ENCODE measurements at places on chromosomes 11 and 22.

DNA sequence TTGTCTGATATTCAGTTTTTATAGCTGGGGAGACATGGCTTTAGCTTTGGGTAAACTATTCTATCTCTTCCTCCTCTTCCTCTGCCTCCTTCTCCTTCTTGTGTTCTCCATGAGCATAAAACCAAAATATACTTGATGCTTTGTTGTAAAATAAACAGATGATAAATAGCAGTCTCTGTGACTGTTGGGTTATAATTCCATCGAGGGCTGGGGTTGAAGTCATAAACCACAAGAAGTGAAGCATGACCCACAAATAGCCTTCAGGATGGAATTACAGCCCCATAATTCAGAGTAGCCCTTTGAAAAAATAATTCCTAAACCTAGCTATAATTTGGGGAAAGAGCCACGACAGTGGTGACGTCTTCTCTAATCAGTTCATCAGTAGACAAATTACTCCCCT lies 177.7 kb downstream of the SNX19 start:
- ATAC-seq, result no peak

- ATAC-seq, result no peak
Observed at GRCh38 chr22:24200619-24201212, 19.4 kb downstream of the SUSD2 start.

DNA sequence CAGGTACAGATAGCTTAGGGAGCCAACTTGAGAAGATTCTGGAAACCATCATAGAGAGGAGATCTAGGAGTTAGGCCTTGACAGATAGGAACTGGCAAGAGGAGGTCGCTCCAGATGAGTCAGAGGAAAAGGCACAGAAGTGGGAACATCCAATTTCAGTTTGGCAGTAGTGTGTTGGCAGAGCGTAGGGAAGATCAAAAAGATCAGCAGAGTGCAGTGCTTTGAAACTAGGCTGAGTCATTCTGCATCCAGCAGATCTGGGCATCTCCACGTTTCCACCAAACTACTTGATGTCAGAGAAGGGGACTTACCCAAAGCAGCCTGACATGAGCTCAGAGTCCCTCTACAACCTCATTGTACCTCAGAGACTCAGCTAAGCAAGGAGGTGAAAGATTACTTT lies 58.5 kb downstream of the GAB4 start:
- ATAC-seq, result peak; percentile 56

DNA sequence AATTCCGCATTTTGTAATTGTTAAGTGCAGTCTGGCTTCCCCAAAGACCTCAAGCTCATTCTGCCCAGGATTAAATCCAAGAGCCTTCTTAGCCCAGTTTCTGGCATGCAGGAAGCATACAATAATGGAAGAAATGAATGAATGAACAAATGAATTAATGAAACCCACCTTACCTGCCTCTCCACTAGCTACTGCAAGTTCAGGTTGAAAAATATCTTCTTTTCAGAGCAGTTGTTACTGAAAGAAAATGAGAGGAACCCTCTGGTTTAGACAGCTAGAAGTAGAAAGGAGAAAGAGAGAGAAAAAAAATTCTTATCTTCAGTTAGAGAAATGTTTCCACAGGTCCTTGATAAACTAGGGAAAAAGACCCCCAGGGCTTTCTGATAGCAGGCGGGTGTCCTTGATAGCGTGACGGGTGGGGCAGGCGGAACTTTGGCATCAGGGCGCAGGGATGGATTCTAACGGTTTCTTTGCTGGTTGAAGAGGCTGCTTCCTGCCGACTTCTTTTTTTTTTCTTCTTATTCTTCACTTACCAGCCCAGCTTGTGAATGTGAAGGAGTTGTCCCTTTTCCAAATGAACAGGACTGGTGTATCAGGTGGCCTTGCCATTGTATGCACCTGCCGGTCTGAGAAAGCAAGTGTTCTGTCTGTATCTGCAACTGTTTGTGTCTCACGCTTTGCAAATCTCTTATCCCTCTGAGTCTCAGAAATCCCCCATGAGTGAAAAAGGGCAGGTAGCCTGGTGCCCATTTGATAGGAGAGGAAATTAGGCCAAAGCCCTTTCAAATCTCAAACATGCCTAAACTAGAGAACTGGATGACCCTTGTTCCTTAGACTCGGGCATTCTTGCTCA lies 10.0 kb downstream of the LMO2 start:
- ATAC-seq, result no peak

- ATAC-seq, result peak; percentile 97
Observed at GRCh38 chr22:38923463-38924346, 33.7 kb upstream of the APOBEC3A start.

GRCh38 chr11:98453378-98453777 lies 567.4 kb upstream of the CNTN5 start:
- no peak for ATAC-seq

GRCh38 chr11:3671334-3672254 lies at the start of gene CHRNA10:
Gene CHRNA10, minus strand, starts transcription at chr11:3671384. Its CDS starts 72 bp downstream, at chr11:3671312.
- peak; percentile 18 for ATAC-seq

DNA sequence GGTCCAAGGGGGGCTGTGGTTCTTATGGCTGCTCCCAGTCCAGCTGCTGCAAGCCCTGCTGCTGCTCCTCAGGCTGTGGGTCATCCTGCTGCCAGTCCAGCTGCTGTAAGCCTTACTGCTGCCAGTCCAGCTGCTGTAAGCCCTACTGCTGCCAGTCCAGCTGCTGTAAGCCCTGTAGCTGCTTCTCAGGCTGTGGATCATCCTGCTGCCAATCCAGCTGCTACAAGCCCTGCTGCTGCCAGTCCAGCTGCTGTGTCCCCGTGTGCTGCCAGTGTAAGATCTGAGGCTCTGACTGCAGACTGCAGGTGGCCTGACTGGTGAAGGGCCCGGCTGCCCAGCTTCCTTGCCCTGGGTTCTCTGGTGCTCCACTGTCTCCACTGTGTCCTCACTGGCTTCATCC lies 696 bp downstream of the KRTAP5-5 start:
- no peak for ATAC-seq

DNA sequence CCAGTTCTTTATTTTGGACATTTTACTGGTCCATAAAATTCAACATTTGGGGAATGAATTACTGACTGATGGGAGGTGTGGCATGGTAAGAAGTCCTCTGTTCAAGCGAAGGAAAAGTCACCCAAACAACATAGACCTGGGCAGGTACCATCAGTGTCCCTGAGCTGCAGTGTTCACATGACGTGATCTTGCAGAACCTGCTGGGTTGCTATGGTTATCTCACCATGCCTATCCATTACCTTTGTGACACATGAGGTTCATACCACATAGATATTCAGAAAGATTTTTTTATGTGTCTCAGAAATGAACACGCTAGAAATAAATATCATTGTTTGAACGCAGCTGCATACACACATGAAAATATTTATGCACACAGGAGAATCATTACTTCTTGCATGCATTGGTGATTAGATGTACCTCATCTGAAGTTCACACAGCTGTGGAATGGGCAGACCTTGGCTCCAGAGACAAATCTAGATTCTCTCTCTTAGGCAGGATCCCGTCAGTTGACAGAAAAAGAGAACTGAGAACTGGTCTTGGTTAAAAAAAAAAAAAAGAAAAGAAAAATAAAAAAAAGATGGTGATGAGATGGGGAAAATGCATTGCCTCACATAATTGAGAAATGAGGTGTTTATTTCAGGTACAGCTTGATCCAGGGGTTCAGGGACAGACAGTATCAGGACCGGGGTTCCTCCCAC lies 21.4 kb upstream of the RCN1 start:
- no peak for ATAC-seq

GRCh38 chr22:41863472-41863871 lies 30.6 kb downstream of the SREBF2 start:
- ATAC-seq, result no peak

DNA sequence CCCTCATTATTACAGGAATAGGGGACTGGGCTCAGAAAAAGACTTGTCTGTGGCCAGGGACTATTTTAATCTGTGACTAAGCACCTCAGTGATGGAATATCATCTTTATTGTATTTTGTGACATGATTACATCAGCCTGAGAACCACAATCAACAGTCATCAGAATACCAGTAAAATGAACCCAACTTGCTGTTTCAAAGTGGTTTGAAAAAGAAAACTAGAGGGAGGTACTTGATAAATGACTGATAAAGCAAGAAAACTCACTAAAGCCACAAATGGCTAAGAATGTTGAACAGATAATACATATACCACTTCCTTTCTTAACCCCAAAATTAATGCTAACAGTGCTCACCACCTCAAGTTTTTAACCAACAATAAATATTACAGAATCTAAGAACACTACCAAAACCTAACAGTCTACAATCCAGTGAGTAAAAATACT lies 155.7 kb downstream of the ATG16L2 start:
- peak; percentile 86 for ATAC-seq

DNA sequence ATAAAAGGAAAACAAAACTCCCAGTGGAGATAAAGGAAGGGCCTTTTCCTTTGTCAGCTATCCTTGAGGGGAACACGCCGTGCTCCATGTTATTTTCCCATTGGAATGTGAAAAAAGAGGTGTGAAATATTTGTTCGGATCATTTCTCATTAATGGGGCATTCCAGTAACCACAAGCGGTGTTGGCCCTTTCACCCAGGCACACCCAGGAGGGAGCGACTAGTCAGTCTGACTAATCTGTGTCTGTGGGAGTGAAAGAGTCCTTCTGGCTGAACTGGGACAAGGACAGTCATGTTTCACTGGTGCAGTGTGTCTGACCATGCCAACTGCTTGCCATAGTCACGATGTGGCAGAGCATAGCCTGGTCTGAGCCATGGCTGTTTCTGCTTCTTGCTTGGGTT lies 13.0 kb upstream of the MYEOV start:
- ATAC-seq, result peak; percentile 75

DNA sequence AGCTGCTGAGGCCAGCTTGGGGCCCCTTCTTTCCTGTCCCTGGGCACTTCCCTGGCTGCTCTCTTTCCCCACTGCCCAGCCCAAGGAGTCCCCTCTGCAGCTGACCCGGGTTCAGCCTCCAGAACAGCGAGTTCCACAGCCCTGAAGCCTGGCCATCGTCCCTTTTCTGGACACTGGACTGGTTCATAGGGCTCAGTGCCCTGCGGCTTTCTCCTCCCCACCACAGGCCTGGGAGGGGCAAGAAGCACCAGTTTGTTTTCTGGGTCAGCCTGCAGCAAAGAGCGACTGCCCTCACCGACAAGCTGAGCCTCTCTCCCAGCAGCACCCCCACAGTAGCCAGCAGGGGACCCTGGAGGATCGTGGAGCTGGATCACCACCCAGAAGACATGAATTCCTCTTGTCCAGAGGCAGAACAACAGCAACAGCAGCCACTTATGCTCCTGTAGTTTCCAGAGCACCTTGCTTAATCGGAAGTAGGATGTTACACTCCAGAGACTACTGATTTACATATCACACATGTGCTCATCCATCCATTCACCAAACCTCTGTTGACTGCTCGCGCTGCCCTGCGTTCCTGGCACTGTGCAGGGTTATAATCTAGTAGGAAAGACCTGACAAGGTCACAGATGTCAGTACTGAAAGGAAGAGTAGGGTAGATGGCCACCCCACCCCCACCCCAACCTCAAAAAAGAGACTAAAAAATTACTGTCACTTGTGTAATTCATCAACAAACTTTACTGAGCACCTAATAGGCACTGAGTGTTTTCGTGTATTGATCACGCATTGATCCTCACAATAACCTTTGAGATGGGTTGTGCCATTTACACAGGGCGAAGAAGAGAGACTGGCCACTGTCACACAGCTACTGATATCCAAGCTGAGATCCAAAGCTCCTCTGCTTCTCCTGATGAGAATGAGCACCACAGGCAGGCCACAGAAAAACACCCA lies 13.0 kb upstream of the CXCR5 start:
- ATAC-seq, result peak; percentile 79

GRCh38 chr22:40416636-40417035 lies 46.2 kb downstream of the SGSM3 start:
- ATAC-seq, result no peak

DNA sequence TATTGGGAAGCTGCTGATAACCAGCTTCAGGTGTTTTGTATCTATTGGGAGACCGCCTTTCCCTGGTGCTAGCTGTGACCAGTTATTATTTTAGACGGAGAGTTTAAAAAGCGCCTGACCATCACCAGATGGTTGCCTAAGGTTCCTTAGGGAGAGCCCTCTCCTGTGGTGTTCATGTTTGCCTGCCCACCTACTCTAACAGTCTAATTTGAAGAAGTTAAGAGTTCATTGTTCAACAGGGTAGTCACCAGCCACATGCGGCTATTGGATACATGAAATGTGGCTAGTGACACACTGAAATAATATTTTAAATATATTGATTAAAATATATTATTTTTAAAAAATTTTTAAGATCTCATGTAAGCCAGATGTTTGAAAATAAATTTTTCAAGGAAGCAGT lies 71.3 kb upstream of the SLN start:
- ATAC-seq, result no peak

GRCh38 chr11:130894322-130895025 lies 21.8 kb downstream of the SNX19 start:
- ATAC-seq, result peak; percentile 61

- ATAC-seq, result no peak
Observed at GRCh38 chr22:50726643-50727340, 11.2 kb upstream of the ACR start.

DNA sequence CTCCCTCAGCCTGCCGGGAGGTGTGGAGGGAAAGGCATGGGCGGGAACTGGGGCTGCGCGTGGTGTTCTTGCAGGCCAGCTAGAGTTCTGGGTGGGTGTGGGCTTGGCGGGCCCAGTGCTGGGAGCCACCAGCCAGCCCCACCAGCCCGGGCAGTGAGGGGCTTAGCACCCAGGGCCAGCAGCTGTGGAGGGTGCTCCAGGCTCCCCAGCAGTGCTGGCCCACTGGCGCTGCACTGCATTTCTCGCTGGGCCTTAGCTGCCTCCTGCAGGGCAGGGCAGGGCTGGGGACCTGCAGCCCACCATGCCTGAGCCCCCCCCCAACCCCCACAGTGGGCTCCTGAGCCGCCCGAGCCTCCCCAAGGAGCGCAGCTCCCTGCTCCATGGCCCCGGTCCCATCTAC lies 304.2 kb downstream of the KCNA4 start:
- no peak for ATAC-seq

GRCh38 chr11:85783758-85784157 lies 27.2 kb downstream of the SYTL2 start:
- no peak for ATAC-seq

GRCh38 chr22:31055635-31056159 lies 25.4 kb upstream of the SMTN start:
- peak; percentile 100 for ATAC-seq

GRCh38 chr11:10113852-10114251 lies 180.2 kb downstream of the SBF2 start:
- no peak for ATAC-seq

- peak; percentile 90 for ATAC-seq
Observed at GRCh38 chr11:122749005-122749687, 89.2 kb upstream of the CRTAM start.

DNA sequence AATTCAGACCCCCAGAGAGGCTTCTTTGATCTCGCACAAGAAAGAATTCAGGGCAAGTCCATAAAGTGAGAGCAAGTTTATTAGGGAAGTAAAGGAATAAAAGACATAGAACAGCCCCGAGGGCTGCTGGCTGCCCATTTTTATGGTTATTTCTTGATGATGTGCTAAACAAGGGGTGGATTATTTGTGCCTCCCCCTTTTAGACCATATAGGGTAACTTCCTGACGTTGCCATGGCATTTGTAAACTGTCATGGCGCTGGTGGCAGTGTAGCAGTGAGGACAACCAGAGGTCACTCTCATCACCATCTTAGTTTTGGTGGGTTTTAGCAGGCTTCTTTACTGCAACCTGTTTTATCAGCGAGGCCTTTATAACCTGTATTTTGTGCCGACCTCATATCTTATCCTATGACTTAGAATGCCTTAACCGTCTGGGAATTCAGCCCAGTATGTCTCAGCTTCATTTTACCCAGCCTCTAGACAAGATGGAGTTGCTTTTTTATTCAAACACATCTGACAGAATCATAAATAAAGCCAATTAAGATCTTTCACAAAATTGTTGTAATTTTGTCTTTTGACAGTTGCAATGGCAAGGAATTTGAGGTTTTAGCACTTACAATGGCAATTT lies 7.6 kb downstream of the DDIAS start:
- ATAC-seq, result no peak

All from motor neuron (in vitro differentiated cells).